ENCODE measurements at places on chromosomes 11 and 22.

GRCh38 chr22:24175160-24175808, 6.0 kb upstream of the SUSD2 start:
- DNase-seq, result peak; percentile 63

DNA sequence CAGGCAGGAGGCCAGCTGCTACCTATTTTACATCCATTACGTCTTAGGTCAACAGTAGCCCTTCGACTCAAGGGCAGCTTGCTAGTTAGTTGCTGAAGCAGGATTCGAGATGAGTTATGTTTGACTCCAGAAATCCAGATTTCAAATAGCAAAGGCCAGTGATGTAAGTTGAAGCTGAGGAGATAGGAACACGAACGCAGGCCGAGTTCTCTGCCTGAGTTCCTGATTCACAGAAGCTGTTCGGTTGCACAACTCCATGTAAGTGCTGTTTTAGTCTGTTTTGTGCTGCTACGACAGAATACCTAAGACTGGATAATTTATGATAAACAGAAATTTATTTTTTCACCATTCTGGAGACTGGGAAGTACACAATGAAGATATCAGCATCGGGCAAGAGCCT, 111.2 kb downstream of the SLC1A2 start:
- no peak for DNase-seq

DNA sequence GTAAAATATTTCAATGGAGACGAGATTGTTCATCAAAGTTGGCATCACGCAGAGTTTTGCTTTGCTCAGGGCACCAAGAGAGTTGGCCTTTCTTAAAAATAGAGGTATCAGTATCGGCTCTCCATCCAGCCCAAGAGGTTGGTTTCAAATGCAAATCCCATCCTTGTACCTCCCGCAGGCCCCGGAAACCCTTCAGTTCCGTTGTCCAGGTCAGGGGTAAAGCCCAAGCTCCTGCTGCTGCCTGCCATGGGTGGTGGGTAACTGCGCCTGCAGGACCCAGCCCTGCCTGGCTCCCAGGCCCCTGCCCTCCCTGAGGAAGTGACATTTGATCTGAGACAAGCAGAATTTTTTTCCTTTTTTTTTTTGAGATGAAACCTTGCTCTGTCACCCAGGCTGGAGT, 49.3 kb upstream of the RTL6 start:
- no peak for DNase-seq

GRCh38 chr11:105693075-105693759, 83.3 kb downstream of the GRIA4 start:
- DNase-seq, result no peak

DNA sequence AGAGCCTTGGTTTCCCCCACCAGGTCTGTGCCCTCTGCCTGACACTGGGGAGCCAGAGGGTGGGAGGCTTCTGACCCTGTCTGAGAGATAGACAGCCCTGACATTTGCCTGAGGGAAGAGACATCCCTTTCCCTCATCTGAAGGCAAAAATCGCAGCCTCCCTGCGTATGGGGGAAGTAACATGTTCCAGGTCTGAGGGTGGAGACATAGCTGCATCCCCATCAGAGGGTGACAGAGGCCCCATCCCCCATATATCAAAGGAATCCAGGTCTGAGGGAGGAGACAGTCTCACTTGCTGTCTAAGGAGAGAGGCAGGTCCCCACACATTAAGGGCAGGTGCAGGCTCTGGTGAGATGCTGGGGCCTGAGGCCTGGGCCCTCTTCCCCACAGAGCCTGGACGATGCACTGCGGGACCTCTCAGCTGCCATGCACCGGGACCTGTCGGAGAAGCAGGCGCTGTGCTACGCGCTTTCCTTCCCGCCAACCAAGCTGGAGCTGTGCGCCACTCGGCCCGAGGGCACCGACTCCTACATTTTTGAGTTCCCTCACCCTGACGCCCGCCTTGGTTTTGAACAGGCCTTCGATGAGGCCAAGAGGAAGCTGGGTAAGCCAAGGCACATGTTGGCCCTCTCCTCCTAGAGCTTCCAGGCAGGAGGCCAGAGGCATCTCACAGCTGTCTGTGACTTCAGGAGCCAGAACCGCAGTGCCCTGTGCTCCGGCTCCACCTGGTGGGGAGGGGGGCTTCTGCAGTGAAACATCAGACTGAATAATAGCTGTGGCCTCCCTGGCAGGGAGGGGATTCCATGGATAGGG, 16.1 kb upstream of the RELT start:
- no peak for DNase-seq

DNA sequence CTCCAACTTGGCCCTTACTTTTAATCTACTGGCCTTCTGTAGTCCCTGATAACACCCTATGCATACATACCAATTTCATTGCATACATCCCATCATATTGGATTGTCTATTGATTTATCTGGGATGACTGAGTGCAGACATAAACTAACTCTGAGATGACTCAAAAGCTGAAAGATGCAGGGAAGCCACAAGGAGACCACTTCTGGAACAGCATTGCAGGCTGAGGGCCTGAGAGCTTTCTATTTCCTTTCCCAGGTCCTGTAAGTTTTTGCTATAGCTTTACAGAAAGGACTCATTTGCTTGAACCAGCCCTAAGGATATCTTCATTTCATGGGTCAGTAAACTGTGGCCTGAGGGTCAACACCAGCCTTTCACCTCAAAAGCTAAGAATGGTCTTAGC, 15.1 kb upstream of the SPON1 start:
- DNase-seq, result no peak

GRCh38 chr22:23772649-23773473, at the start of gene MMP11:
TSS of gene MMP11 (plus strand) at chr22:23772849. CDS start at chr22:23772871, 22 bp downstream.
- DNase-seq, result no peak

GRCh38 chr11:69189059-69189458, 33.3 kb downstream of the SMIM38 start:
- no peak for DNase-seq

DNA sequence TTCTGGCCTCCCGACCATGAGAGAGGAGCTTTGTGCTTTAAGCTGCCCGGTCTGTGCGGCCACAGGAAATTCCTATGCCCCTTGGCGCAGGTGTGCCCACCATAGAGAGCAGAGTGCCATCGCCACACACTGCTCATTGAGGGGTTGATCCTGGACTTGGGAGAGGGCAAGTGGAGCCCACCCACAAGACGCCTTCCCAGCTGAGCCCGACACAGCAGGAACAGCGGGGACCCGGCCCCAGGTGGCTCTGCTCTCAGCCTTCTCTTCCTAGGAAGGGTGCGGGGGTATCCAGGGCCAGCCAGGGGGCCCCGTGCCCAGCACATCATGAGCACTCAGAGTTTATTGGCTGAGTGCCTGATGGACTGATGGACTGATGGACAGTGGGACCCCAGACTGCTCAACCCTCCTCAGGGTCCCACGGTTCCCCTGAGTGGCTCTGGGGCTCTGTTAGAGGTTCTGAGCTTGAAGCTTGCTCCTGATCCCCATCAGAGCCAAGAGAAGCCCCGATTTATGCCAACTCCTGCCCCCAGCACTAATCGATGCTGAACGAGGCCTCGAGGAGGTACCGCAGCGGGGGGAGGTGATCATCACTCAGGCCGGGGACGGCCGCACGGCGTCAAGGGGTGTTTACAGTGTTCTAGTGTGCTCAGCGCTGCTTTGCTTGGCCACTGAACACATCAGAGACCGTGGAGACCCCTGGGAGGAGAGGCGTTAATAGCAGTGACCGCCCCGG, 13.5 kb upstream of the MRGPRD start:
- peak; percentile 76 for DNase-seq

- no peak for DNase-seq
Observed at GRCh38 chr11:87173185-87174039, 135.7 kb downstream of the TMEM135 start.

GRCh38 chr11:24709928-24710565, 213.2 kb downstream of the LUZP2 start:
- no peak for DNase-seq

DNA sequence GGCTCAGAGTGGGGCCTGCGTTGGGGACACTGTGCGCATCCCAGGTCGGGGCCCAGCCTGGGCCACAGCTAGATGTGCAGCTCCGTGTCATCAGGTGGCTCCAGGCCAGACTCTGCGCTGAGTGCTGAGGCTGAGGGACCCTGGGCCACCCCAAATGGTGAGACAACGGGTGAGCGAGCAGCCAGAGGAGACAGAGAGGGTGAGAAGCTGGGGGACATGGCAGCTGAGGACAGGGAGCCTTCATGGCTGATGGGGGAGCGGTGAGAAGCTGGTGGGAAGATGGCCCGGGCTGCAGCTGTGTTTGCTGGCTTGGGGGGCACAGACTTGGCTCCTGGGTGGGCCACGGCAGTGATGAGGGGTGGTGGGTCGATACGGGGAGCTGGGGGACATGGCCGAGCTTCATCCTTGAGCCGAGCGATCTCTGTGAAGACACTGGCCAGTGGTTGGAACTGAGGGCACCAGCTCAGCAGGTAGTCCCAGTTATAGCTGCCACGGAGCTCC, 2.5 kb upstream of the TPP1 start:
- no peak for DNase-seq

GRCh38 chr11:130068986-130069658, 572 bp upstream of the APLP2 start:
- peak; percentile 96 for DNase-seq

GRCh38 chr11:8775734-8776133, 93.1 kb downstream of the RPL27A start:
- DNase-seq, result no peak

- no peak for DNase-seq
Observed at GRCh38 chr11:64677441-64678023, 45.5 kb downstream of the NRXN2 start.

DNA sequence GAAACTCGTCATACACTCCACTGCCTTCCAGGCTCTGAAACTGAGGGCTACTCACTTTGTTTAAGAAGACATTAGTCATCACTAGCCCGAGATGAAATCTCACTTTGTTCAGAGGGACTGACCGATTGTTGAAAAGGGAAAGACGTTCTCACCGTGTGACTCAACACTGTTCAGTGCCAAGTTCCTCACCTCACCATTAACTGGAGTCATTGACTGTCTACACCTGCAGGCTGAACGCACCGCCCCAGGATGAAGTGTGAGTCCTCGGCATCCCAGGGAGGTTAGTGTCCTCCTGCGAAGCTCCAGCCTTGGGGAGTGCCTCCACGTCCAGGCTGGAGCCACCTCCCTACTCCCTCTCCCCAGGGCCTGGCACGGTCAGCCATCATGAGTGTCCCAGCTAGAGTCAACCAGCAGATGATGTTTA, 30.4 kb downstream of the FADD start:
- DNase-seq, result no peak

DNA sequence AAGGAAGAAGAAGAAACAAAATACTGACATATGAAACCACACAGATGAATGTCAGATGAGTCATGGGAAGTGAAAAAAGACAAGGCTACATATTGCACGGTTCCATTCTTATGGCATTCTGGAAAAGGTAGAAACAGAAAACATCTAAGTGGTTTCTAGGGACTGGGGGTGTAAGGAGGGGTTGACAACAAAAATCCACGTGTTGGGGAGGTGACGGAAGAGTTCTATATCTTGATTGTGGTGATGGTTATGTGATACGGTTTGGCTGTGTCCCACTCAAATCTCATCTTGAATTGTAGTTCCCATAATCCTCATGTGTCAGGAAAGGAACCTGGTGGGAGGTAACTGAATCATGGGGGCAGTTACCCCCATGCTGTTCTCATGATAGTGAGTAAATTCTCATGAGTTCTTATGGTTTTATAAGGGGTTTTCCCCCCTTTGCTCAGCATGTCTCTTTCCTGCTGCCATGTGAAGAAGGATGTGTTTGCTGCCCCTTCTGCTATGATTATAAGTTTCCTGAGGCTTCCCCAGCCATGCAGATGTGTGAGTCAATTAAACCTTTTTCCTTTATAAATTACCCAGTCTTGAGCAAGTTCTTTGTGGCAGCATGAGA, 6.4 kb upstream of the ARFGAP3 start:
- DNase-seq, result no peak

GRCh38 chr11:101584129-101584515, 315 bp upstream of the TRPC6 start:
- DNase-seq, result no peak

GRCh38 chr22:38180841-38181452, 683 bp downstream of the PLA2G6 start:
- peak; percentile 93 for DNase-seq

GRCh38 chr11:36131721-36132397, 157.4 kb downstream of the COMMD9 start:
- peak; percentile 51 for DNase-seq

DNA sequence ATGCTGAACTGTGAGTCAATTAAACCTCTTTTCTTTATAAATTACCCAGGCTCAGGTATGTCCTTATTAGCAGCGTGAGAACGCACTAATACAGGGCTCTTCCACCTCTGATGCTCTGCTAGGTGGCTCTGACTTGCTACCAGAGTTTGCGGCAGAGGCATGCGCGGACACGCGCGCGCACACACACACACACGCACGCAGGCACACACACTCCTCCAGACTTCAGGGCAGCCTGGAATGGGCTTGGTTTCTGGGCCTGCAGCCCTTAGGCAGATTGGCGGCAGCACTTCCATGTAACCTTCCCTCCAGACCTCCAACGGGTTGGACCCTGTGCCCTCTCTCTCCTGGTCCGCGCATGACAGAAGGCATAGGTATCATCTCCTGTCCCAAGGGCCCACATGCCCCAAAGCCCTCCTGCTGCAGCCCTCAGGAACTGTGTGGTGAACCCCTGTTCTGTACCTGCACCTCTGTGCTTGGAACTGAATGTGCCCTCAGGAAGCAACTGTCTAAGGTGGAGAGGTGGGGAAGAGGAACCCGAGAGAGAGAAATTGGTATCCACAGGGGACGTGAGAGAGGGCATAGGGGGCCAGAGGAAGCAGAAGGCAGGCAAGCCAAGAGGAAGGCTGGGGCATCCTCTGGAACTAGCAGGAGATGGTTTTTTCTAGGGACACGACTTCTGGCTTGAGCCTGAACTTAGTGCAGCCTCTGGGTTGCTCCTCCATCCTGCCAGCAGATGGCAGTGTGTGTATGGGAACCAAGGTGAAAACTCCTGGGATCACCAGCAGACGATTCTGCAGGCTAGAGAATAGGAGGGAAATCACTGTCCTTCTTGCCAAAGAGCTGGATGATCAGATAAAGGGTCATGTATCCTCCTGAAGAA, 23.4 kb upstream of the RIC3 start:
- DNase-seq, result no peak

GRCh38 chr11:1876361-1877063, 15.2 kb downstream of the PRR33 start:
- DNase-seq, result no peak

DNA sequence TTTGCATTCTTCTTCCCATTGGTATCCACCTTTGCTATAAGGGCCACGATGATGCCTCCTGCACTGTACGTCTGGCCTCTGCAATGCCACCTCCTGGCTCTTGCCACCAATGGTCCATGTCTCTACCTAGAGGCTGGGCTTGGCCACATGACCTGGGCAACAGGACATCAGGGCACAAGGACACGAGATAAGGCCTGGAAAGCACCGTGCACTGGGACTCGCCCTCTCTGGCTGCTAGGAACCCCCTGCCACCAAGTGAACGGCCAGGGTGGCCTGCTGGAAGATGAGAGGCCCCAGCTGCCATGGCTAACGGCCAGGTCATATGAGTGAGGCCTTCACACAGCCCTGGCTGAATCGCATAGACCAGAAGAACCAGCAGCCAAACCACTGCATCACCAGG, 87.4 kb downstream of the TRMU start:
- DNase-seq, result no peak

- no peak for DNase-seq
Observed at GRCh38 chr11:126482586-126483108, 127.2 kb downstream of the ST3GAL4 start.

All from lower leg skin (tissue), 4 donors.